ENCODE measurements at places on chromosomes 7 and 10.

DNA sequence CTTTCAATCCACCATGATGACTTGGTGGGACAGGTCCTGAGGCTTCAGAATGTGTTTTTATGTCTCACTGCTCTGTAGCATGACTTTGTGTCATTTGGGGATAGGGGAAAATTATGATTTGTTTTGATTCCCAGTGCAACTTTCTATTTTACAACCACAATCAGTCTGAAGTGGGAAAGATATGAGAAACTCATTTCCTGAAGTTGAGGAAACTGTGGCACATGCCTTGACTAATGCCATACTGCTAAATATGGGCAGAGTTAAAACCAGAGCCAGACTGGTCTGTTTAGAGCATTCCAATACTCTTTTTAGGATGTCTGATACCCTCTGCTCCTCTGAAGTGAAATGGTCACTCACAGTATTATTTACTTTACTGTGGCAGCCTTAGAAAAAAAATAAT lies 307.7 kb downstream of the ADRA2A start:
- DNase-seq: no peak

DNA sequence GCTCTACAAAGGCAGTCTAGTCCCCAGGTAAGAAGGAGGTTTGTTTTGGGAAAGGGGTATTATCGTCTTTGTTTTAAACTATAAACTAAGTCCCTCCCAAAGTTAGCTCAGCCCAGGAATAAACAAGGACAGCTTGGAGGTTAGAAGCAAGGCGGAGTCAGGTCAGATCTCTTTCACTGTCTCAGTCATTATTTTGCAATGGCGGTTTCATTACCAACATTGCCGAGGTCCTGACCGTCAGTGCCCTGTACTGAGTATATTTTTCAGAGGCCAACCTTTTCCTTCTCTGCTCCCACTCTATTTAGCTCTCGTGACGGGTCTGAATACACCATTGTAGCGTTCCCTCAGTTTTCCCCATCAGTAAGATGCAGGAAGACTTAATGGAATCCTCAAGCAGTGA lies 184.5 kb downstream of the PRKCQ start:
- DNase-seq: no peak

DNA sequence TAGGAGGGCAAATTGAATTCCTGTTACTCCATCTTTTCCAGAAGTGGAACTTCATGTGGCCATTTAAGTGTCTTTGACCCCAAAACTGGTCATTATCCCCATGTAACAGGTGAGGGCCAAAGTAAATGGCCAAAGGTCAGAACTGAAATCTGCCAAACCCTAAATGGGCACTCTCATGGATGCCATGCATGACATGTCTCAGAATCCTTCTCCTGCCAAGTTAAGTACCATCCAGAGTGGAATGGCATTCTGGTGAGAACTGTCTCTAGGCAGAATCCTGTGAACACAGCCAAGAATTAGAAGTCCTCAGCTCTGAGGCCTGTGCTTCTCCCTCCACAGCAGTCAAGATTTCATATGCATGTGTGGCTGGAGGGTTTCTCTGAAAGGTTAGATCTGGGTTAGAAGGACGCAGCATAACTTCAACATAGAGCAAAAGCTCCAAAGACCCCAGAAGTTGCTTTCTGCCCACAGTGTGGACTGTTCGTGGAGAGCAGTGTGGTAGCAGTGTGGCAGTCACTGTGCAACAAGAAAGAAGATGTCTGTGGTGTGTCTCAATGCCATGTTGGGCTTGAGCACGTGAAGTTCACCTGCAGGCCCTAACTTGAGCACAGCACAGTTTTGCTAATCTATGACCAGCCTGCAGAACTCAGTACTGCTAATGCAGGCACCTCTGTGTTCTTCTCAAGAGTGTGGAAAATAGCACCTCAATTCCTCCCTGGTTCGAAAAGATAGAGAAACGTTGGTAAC lies 121.3 kb downstream of the ADCY1 start:
- DNase-seq: no peak

DNA sequence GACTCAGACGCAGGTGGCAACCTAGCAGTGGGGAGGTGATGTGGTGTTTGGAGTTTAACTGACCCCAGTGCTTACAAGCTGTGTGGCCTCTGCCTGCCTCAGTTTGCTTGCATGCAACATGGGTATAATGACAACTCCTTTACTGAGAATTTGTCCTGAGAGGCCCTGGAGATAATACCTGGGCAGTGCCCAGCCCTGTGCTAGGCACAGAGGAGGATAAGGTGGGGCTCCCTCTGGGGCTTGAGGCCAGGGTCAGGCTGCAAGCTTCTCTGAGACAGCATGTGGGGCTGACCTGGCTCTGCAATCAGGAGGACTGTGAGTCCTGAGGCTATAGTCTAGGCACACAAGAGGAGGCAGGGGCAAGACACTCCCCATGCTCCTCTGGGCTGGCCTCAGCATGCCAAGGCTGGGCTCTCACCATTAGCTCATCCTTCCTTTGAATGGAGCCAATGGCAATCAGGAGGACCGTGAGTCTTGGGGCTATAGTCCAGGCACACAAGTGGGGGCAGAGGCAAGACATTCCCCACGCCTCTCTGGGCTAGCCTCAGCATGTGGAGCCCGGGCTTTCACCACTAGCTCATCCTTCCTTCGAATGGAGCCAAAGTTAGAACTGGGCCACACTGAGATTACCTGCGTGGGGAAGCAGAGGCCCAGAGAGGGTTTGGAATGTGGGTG lies 147.9 kb downstream of the RPS24 start:
- DNase-seq: no peak

GRCh38 chr7:138407792-138408191 lies 52.3 kb upstream of the TRIM24 start:
- DNase-seq: no peak

Data from neural progenitor cell (in vitro differentiated cells).